Fibroblast of the aortic adventitia (primary cell): ENCODE measurements at places on chromosomes 3 and 15. TPM values are rescaled to one million over a fixed set of nuclear protein-coding genes. Genes with fewer than 3 reads are reported as not detected.
A peak's percentile ranks its signal among the peaks of the same experiment; 100 is the strongest.

CCR2 gene
- under 0.01 TPM in 1 of 2 replicates, not detected in the other for total RNA-seq

PRSS50 gene
- not detected in 2 replicates for total RNA-seq

PPIP5K1 gene
- total RNA-seq: 12.1 and 22.2 TPM in 2 replicates

DNA sequence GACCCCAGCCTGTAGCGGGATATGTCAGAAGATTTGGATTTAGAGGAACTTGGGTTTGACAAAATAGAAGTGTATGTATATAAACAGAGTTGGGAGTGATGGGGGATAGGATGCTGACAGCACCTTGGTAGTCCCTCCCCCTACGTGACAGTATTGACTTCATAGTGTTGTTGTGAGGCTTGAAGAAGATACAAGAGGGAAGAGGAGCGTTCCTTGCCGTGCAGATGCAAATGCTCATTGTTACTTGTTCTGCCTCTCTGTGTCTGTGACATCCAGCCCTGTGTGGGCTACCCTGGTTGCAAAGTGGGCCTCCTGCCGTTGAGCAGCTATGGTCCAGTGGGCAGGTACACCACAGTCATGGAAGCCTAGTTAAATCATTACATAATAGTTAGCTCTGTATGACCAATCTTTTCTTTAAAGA lies 45.0 kb downstream of the SMAD3 start:
- DNase-seq: no peak

DNA sequence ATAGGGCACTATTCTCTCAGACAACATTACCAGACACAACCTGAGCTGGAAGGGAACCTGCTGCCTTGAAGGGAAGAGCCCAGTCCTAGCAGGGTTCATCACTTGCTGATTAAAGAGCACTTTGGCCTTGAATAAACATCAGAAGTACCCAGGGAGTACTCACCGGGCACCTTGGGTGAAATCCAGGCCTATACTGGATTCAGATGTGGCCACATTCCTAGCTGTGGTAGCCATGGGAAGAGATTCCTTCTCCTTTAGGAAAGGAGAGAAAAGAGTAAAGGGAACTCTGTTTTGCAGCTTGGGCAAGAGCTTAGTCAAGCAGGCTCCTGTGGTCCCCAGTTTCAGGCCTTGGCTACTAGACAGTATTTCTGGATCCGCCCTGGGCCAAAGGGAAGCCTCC lies 195.0 kb downstream of the SPATA16 start:
- DNase-seq: peak; percentile 25
